SW480 (cell line): ENCODE measurements at places on chromosomes 1 and 21.

GRCh38 chr1:3070644-3071564, 1.9 kb downstream of the PRDM16 start:
- DNase-seq = no peak

DNA sequence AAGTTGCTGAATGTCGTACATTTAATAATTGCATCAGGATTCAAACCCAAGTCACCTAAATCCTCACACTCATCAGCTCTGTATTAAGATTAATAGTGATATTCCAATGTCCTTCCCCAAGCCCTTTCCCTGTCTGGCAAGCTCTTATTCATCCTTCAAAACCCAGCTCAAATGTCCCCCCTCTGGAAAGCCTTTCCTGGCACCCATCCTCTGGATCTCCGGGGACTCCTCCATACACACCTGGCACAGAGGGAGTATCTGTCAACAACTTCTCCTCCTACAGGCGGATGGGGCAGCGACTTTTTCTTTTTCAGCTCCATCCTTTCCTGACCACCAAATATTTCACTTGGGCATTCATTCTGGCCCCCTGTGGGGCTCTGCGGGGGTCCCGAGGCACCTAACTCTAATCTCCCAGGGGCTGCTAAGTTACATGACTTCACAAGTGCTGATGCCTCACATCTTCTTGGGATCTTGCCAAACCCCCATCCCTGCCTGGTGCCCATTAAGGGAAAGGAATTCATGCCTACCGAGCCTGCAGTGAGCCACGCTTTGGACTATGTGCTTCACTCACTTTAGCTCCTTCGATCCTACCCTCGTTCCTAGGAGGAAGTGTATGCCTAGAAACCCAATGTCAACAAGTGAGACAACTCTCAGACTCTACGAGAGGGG, 15.2 kb downstream of the TINAGL1 start:
- DNase-seq = peak; percentile 47

DNA sequence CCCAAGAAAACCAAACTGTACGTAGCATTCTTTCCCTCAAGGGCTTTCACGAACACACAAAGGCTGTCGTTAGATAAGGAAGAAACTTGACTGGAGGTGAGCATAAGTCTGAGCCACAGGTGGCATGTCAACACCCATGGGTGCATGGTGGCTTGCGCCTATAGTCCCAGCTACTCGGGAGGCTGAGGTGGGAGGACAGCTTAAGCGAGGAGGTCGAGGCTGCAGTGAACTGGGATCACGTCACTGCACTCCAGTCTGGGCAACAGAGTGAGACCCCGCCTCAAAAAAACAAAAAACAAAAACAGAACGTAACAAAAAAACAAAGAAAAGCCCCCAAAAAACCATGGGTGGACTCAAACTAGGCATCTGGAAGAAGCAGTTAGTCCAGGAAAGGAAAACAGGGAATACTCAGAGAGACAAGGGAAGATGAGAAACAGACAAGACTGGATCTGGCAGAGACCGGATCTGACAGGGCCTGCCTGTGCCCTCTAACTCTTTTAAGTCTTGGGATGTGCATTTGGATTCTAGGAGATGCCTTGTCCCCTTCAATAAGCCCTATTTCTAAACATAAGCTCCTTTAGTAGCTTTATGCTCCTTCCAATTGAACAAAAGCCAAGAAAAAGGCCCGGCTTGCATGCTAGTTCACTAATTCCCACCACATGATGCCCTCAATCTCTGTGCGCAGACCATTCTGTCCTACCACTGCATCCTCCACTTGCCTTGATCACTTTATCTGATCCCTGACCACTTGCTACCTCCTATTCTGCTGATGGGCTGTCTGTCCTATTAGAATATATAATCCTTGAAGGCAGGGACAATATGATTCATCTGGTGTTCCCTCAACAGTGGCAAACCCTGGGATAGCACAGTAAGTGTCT, 73.8 kb downstream of the APP start:
- DNase-seq = no peak

- DNase-seq = peak; percentile 79
Measured at GRCh38 chr1:67500413-67500959, 70.3 kb upstream of the SERBP1 start.

- no peak for DNase-seq
Measured at GRCh38 chr21:41885341-41886024, 6.3 kb upstream of the PRDM15 start.

GRCh38 chr1:62196086-62196690, 1.5 kb downstream of the L1TD1 start:
- DNase-seq = no peak

DNA sequence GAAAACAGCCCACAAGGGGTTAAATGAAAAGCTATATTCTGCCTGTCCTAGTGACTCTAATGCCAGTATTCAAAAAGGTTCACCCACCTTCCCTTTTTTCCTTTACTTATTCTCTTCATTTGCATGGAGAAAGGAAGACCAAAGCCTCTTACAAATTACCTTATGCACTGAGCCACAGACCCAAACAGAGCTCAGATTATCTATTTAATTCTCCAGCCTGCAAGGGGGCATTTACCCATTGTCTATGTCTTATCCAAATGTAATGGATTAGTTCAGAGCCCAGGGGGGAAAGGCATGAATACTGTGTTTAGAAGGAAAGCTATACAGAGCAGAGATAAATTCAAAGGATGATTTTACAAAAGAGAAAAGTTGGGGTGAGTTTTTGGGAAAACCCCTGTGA, 388.5 kb downstream of the OMA1 start:
- no peak for DNase-seq

DNA sequence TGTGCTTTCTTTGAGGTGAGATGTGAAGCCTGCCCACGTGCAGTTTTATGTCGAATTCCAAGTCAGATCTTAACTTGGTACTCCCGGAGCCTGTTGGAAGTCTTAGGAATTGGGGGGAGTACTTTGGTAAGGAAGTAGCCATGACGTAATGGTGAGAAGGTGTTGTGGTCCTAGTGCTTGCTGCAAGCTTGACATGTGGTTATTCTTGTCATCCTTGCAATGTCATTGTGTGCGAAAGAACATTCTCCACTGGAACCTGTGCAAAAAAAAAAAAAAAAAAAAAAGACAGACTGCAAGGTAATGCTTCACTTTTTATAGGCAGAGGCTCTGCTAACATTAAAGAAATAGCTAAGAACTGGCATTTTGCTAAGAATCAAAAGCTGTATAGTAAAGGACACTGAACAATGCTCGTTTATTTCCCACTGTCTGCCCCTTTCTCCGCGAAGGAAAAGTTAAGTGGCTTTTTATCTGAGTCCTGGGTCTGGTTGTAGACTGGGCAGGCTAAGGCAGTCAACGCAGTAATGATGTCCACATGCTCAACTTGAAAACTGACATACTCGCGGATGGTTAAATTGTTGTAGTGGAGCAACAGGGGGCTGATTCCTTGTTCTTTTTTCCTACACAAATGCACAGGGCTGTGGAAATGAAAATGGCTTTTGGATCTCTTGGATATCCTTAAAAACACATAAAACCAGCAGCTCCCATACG, 2.1 kb downstream of the KAZN start:
- DNase-seq = no peak

GRCh38 chr1:84365225-84366221, 32.8 kb upstream of the DNASE2B start:
- DNase-seq = peak; percentile 85

DNA sequence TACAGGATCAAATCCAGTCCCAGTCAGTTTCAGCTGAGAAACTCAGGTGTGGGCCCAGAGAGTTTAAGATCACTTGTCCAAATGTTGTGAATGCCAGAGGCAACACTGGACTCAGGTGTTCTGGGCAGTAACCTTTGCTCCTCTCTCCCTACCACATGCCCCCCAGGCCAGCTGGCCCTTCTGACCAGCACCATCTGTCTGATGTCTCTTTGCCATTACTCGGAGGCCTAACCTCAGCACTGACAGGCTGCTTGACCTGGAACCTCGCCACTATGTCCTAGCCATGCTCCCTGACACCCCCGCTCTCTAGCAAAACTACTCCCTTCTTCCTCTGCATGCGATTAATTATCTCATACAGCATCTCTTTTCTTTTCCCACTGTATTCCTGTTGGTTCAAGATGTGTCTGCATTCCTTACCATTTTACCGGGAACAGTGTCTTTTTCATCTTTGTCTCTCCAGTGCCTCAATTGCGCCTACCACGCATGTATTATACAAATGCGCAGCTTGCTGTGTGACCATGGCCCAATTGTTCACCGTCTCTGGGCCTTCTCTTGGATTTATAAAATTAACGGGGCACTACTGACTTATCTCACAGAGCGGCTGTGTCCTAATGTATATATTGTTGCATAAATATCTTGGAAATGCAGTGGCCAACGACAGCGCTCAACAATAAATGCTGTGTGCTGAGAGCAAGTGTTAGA, 159.5 kb upstream of the IRF2BP2 start:
- no peak for DNase-seq

DNA sequence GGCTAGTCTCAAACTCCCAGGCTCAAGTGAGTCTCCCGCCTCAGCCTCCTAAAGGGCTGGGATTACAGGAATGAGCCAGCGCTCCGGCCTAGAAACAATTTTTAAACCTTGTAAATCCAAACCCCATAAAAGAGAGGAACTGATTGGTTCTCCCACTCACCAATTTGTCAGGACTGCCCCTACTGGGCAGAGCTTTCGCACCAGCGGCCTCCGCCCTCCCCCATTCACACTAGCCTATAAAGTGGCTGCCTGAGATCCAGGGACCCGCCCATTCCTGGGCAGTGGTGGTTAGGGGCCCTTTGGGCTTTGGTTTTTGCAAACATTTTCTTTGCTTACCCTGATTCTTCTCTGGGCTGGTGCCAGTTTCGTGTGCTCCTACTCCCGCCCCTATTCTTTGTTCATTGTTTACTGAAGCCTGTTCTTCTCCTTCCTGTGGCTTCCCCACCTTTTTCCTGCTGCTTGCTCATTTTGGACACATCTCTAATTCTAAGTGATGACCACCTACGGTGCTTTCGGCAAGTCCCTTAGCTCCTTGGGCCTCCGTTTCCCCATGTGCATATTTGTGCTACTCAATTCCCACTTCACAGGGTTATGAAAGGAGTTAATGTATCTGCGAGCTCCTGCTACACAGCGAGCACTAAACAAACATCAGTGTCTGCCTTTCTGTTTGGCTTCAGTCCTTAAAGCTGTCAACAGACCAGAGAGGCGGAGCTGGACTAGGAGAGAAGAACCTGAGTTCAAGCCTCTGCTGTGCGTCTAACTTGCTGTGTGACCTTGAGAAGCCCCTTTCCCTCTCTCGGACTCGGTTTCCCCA, 39.8 kb upstream of the CLIC4 start:
- peak; percentile 90 for DNase-seq

DNA sequence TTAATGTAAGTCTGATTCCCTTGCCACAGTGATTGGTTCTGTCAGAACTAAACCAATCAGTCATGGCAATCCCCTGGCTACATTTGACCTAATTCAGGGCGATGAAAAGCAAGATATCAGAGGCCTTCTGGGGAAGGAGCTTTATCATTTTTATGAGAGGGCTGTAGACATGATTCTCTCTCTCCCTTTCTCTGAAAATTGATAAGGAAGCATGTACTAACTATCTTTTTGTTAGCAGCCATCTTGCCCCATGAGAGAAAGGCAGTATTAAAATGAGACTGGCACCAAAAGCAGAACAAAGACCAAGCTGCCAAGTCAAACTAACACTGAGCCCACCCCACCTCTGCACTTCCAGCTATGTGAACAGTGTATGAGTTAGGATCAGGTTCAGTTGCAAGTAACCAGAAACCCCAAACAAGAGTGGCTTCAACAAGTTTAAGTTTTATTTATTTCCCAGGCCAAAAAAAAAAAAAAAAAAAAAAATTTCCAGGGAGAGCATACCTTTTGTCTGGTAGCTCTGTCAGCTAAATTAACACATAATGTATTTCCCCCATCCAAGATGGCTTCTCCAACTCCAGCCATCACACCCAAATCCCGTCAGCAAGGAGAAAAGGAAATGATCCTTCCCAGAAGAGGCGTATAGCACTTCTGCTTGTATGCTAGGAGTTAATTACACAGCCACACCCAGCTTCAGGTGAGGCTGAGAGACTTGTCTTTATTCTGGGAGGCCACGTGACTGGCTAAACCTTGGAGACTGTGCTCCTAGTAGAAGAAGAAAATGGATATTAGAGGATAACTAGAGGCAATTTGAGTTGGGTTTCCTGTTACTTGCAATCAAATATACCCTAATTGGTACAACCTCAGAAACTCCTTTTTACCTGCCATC, 105.8 kb upstream of the RALGPS2 start:
- no peak for DNase-seq

- DNase-seq = no peak
Measured at GRCh38 chr1:184890539-184890973, 83.8 kb downstream of the NIBAN1 start.

DNA sequence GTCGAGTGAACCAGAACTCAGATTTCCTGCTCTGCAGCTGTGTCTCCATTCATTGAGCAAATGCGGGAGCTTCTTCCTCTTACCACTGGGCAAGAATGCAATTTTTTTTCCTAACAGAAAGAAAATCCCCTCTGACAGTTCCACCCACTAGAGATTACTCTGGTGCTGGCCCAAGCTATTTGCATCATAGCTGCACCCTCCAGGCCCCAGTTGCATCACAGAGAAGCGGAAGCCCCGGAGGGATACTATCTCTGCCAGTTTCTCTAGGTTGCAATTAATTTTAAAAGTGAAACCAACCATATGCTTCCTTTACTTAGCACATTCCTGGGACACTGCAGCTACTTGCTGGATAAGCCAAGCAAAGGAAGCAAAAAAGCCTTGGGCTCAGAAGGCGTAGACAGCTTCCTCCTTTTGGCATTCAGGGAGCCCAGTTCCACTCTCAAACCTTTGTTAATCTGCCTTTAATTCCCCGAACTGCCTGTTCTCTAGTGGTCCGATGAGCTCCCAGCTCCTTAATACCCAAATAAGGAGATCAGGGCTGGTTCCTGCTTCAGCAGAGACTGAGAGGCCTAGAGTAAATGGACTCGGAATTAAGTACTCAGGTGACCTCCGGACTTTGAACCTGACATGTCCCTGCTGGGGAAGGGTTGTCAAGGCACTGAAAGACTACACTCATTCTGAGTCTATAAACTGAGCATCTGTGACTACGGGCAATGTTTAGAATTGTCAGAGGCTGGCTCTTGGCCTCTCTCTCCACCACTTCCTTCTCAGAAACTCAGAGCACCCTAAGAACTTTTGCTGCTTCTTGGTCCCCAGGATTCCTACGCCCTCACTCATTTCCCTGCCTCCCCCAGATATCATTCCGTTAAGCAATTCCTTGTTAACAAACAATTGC, 72.5 kb upstream of the TNFSF18 start:
- DNase-seq = peak; percentile 45

- peak; percentile 30 for DNase-seq
Measured at GRCh38 chr1:50308878-50309277, 114.4 kb downstream of the DMRTA2 start.
